H9 (cell line): ENCODE measurements at places on chromosomes 3 and 15. TPM values are rescaled to one million over a fixed set of nuclear protein-coding genes. Genes with fewer than 3 reads are reported as not detected.

The TEX55 gene
- not detected in 2 replicates for total RNA-seq

DNA sequence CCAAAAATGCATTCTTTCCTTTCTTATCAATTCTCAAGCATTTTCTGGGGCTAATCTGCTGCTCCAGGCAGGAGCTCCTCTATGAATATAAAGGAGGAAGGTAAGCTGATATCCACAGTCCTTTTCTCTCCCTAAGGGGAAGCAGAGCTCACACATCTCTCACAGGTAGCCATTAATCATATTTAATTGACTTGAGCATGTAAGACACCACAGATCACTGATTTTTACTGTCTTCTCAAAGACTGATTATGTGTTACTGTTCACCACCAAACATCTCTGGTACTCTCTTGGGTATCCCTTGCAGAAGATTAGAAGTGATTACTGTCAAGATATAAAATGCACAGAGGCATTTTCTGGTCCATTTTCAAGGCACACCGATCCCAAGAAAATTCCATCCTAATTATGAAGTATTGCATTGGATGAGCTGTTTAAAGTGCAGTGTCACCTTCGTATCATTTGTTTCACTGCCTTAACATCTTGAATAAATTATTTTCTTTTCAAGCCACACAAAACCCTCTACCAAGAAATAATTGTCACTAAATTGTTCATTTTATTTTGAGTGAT, 100.7 kb downstream of the ARPP21 start:
- no peak for DNase-seq

- no peak for DNase-seq
Observed at GRCh38 chr15:34952481-34952880, 17.1 kb downstream of the AQR start.

DNA sequence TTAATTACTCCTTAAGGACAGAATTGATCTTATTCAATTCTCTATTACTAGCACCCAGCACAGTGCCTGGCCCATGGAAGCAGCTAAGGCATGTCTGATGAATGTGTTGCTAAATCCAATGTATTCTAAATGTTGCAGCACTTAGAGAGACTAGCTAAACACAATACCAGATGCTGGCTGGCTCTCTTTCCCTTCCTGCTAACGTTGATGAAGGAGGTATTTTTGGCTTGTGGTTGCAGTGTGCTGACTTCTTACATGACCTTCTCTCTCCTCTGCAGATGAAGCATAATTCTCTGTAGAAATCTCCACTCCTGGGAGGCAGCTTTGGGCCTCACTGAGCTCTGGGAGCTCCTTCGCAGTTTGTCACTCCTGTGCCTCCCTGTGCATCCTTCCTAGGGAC, 183.6 kb downstream of the PEX5L start:
- no peak for DNase-seq

GRCh38 chr3:172751175-172751704, 714 bp downstream of the ECT2 start:
- no peak for DNase-seq

The ATP8B4 gene
- 0.52 and 0.61 TPM in 2 replicates for total RNA-seq

DNA sequence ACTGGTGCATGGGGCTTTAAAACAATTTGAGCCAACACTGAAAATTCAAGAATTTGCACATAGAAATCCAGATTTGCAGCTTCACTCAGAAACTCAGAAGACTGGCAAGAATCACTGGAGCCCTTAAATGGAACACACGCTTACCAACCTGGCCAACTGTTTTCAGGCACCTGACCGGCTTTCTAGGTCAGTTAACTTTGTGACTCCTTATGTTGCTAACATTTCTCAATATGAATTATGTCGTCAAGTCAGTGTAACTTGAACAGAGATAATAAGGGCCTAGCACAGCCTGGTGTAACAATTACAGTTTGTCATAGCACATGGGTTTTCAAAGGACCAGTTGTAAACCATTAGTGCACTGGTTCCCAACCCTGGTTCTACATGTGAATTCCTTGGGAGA, 6.8 kb downstream of the CERS3 start:
- DNase-seq: no peak
